Fibroblast of skin of right biceps (primary cell): ENCODE measurements at places on chromosomes 7 and 10.

DNA sequence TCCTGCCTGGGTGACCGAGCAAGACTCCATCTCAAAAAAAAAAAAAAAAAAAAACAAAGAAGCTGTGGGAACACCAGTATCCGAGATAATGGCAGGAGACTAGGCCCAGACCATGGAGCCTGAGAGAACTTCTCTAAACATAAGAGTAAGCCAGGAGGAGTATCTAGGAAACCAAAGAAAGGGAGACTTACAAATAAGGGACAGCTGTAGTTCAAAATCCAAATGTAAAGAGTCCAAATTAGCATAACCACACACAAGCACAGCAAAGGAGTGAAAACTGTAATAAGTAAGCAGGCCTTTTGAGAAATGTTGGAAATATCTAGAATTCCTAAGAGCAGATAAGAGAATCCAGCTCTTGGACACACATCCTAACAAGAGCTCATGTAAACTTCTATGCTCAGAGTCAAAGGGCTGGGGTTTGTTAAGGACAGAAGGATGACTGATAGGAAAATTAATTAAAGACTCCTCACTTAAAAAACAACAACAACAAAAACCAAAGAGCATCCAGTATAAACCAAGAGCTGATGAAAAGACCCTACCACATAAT, 15.8 kb downstream of the ZNF25 start:
- DNase-seq = no peak

GRCh38 chr7:136049117-136049516, 72.0 kb upstream of the MTPN start:
- DNase-seq = no peak

GRCh38 chr10:1227510-1228402, 171.6 kb downstream of the WDR37 start:
- no peak for DNase-seq

DNA sequence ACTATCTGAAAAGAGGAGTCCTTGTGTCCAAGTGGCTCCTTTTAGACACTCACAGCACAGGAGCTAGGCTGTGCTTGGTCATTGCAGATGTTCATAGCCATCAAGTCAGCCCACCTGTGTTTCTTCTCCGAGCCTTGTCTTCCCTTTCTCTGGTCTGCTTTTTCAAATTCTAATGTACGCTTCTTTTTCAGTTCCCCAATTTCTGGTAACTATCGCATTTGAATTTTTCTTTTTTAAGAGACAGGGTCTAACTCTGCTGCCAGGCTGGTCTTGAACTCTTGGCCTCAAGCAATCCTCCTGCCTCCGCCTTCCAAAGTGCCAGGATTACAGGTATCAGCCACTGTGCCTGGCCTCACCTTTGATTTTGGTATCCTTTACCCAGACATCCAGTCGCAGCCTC, 18.9 kb downstream of the APBB1IP start:
- no peak for DNase-seq

DNA sequence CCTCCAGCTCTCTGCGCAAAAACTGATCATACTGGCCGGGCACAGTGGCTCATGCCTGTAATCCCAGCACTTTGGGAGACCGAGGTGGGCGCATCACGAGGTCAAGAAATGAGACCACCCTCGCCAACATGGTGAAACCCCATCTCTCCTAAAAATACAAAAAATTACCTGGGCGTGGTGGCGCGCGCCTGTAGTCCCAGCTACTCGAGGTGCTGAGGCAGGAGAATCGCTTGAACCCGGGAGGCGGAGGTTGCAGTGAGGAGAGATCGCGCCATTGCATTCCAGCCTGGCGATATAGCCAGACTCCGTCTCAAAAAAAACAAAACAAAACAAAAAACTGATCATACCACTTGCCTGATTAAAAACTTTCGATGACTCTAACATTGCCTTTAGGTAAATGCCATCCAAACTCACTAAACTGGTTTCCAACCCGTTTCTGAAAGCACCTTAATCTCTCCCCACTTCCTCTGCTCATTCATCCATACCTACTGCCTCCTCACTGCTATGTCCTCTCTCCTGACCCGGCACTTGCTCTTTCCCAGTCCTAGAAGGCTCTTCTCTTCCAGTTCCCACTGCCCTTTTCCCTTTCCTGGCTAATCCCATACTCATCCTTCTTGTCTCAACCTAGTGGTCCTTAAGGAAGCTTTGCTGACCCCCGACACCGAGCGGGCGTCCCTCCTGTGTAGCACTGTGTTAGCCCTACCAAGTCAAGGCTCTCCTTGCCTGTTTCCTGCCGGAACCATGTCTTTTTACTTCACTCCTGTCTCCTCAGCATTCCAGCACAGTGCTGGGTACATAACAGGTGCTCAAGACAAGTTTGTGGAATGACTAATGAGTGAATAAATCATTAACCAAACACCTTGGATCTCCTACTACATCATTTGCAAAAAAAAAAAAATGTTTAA, 686 bp upstream of the MIOS start:
- DNase-seq = no peak

- no peak for DNase-seq
These were observed 371.9 kb upstream of the SHH start for GRCh38 chr7:156184164-156184563.

GRCh38 chr7:108875139-108875538, 305.5 kb downstream of the DNAJB9 start:
- DNase-seq = peak; percentile 11

DNA sequence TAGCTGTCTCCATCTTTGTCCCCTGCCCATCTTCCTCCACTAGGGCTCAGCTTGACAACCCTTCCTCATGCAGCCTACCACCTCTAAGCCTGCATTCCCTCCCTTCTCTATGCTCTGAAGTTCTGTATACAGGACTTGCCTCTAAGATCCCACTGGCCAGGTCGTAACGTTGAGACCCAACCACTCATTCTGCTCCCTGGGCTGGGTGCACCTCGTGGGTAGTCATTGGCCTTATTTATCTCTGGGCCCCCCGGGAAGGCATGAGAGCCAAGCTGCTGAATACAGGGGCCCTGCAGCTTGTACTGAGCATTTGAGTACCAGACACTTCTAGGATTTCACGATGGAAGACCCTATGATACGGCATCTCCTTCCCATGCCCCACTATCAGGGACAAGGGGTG, 31.2 kb downstream of the MYL10 start:
- no peak for DNase-seq

GRCh38 chr7:37038706-37039105, 314.4 kb upstream of the AOAH start:
- DNase-seq = no peak

DNA sequence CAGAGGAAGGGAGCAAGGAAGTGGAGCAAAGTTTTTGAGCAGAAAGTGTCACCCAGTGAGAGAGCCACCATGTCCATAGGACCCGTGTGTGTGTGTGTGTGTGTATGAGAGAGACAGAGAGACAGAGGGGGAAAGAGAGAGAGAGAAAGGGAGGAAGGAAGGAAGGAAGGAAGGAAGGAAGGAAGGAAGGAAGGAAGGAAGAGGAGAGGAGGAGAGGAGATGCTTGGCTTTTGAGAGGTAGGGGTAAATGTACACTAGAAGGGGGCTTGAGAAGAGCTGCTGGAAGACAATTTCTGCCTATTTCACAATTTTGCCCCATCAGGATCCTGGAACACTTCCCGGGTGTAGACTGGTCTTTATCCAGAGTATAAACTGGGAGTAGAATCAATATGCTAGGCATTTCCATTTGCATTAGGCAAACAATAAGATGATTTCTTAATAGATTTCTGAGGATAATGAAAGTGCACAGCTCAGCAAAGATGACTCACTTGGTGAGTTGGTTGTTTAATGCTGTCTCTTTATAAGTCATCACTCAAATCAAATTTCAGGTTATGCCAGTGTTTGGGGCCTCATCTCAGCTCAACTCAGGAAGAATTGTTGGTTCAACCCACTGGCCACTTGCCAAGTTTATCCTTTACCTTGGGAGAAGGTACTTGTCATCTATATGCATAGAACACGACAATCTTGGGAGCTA, 70.0 kb upstream of the FAM13C start:
- DNase-seq = peak; percentile 57

DNA sequence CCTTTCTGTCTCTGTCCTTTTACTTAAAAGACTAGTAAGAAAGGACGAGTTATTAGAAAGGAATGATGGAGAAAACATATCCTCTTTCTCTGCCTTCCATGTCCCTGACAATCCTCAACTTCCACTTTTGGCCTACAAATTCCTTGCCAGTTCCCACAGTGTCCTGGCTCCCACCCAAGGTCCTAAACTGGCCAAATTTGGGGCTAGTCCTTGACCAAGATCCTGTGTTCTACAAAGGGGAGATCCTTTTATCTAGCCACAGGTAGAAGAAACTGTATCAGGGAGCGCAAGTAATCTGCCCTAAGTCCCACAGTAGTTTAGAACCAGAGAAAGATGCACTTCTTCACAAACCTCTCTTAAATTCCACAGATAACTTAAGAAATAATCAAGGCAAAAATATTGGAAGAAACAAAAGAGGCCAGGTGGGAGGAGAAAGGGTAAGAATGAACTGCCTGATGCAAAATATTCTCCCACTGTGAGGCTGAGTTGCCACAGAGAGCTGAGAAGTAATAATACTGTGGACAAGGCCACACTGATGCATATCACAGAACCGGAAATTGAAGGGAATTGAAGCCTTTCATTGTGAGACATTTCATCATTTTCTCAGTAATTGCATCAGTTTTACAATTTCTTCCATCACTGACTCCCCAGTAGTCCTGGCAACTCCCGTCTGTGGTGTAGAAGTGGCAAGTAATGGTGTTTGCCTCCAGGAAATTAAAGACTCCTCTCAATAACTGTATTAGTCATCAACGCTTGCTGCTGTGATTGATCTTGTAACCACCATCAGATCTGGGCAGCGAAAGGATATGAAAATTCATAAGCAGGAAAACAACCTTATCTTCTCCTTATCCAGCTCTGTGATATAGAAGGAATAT, 47.2 kb downstream of the DNAJC12 start:
- peak; percentile 74 for DNase-seq

DNA sequence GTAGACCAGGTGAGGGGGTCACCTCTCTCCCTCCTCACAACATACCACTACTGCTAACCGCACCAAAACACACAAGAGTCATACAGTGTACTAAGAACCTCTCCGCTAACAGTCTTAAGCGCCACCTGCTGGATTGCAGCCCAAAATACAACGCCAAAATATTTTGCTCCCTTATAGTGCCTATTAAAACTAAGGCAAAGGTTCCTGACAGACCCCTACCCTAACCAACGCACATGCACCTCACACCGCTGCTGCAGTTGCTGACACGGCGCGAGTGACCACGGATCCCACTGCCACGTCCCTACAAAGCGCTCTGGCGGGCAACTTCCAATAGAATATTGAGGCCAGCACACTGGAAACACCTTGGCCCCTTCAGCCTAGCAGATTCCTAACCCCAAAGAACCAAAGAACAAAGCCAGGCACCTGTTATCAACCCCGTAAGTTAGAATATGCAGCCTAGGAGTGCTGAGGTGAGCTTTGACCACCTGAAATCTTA, 563.6 kb upstream of the SEMA3D start:
- peak; percentile 51 for DNase-seq

DNA sequence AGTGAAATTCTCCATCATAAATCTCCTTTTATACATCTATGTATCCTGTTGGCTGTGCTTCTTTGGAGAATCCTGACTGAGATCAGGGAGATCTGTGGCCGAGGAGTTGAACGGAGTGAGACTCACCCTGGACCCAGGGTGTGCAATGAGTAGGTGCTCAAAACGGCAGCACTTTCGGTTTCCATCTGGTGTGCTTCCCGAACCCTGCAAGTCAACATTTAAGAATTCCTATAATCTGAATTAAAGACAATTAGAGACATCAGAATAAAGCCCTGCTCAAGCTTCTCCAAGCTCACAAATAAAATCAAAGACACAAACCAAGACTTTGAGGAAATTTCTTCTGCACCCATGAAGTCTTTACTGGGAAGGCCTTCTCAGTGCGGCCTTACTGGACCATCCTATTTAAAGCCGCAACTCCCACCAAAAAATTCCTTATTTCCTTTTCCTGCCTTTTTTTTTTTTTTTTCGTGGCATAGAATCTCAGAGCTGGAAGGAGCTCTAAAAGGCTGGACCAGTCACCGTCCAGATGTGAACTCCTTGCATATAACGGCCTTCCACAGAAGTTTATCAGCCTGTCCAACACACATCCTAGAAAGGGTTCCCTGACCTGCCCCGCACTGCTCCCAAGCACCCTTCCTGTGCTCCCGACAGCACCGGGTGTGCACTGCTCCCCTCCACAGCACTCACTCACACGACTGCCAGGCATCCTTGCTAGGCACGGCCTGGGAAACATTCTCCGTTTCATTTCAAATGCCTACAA, 29.7 kb downstream of the GNA12 start:
- DNase-seq = no peak

DNA sequence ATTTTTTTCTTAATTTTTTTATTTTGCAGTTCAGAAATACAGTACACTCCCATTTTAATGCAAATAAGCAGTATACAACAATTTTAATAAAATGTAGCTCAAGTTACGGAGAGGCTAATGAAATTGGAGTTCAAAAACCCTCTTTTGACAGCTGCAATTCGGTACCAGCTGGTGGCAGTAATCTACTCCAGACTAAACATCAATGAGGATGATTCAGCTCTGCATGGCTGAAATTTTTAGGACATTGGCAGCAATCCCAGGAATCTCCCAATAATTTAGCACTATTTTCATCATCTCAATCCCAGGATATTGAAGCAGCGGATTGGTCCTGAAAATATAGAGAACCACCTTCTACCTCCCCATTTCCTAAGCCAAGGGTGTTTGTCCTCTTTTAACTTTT, 278.8 kb downstream of the CACNA2D1 start:
- peak; percentile 88 for DNase-seq

DNA sequence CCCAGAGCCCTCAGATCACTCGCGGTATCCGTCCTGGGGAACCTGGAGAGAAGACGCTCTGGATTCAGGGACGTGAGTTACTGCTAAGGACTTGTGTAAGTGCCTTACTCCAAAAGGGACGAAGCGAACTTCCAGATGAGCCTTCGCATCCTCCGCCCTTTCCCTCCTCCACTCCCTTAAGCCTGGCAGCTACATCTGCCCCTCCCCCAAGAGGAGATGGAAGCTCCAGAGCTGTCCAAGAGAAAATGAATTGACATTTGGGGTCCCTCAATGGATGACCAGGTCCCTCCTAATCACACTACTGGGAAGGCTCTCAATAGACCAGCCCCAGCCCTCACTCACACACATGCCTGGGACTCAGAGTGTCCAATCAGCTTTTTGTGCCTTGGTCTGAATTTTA, 31.3 kb upstream of the GDF10 start:
- DNase-seq = no peak

DNA sequence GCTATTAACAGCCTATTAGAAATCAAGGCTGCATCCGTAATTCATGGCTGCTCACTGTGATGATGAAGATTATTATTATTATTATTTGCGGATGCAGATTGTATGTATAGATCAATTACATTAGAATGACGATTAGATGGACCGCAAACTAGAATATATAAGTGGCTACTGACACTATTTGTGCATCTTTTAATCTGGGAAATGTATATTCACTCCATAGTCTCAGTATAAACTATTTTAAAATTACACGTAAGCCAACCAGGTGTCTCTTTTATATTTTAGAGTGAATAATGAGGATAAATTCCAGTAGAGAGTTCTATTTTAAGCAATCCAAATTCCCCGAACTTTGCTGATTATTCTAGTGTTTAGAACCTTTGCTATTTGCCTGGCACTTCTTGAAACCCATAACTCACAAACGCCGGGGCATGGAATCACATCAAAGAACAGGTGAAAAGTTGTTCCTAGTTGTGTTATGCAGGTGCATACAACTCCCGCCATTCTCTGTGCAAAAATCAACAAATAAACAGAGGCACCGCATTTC, 509 bp upstream of the ING3 start:
- DNase-seq = no peak

- no peak for DNase-seq
These were observed 101.1 kb upstream of the RET start for GRCh38 chr10:42975558-42976340.
